Activated naive CD8-positive, alpha-beta T cell treated with anti-CD3 and anti-CD28 coated beads, Interleukin-2, amount 10 ng/mL, durations not matched to agents 7 days and 5 days (primary cell): ENCODE measurements at places on chromosomes 1 and 21. TPM values are rescaled to one million over a fixed set of nuclear protein-coding genes. Genes with fewer than 3 reads are reported as not detected.

The DRAXIN gene
- 3.5 TPM for total RNA-seq

The FNDC7 gene
- total RNA-seq = not detected

The RAB25 gene
- total RNA-seq = 0.86 TPM

The OLIG1 gene
- not detected for total RNA-seq

The SLC25A34 gene
- 1.6 TPM for total RNA-seq

The KCNA3 gene
- total RNA-seq = 68.4 TPM

DNA sequence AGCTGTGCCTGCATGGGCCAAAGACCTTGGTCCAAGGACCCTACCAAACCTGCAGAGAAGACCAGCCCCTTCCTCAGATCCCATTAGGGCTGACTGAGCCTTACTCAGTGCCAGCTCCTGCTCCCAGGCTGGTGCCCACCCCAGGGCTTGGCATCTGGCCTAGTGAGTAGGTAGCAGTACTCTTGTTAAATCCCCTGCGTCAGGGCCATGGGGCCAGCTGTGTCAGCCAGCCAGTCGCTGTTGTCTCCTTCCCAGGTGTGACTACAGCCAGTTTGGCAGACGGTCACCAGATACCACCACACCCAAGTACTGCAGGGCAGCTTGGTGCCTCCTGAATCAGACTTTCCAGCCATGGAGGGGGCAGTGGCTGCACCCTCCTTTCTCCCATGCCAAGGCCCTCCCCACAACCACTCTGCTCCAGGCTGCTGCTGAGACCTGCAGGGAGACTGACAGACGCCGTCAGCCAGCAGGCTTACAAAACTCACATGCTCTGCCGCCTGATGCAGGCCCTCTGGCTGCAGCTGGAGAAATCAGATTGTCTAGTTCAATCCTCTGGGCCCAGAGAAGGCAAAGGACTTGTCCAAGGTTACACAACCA is 3.0 kb downstream of the TENT5B start:
- peaks cover 7% of the 10 kb centered on the region for H3K4me1 ChIP-seq
- DNase-seq = no peak
- H3K27me3 ChIP-seq = peaks cover 38% of the 10 kb centered on the region
- H3K4me3 ChIP-seq = no peak overlapping the region
- H3K36me3 ChIP-seq = no peaks in the 10 kb centered on the region
- H3K27ac ChIP-seq = no peak overlapping the region

GRCh38 chr1:20237646-20238045 is 51.3 kb upstream of the PLA2G2C start:
- H3K36me3 ChIP-seq = no peaks in the 10 kb centered on the region
- H3K4me3 ChIP-seq = no peak overlapping the region
- DNase-seq = no peak
- peaks cover 56% of the 10 kb centered on the region for H3K27me3 ChIP-seq
- H3K4me1 ChIP-seq = no peaks in the 10 kb centered on the region

GRCh38 chr1:235659186-235659771 is 9.7 kb upstream of the GNG4 start:
- no peak overlapping the region for H3K4me3 ChIP-seq
- H3K27ac ChIP-seq = no peak overlapping the region

DNA sequence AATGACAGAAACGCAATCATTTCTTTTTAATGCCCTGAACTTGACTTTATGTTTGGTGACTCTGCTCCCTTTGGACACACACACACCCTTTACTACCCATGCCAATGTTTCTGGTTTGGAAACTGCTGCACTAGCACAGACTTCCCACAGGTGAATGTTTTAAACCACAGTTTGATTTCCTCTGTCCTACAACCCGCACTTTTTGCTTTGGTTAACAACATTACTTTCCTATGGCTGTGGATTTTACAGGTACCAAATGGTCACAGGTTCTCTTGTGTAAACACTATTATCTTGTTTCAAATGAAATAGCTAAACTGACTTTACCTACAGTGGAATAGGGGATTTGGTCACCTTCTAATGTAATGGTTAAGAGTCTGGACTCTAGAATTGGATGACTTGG is 51.5 kb upstream of the ZNF644 start:
- no peak overlapping the region for H3K27ac ChIP-seq
- no peaks in the 10 kb centered on the region for H3K4me1 ChIP-seq
- H3K27me3 ChIP-seq = no peaks in the 10 kb centered on the region
- no peak overlapping the region for H3K4me3 ChIP-seq
- no peak for DNase-seq
- no peaks in the 10 kb centered on the region for H3K36me3 ChIP-seq

- no peaks in the 10 kb centered on the region for H3K27me3 ChIP-seq
- no peak overlapping the region for H3K4me3 ChIP-seq
- H3K27ac ChIP-seq = peak overlapping the region; percentile 46
- no peak for DNase-seq
- H3K4me1 ChIP-seq = peaks cover 2% of the 10 kb centered on the region
Measured at GRCh38 chr1:119917304-119918055, 21.2 kb upstream of the ADAM30 start.

DNA sequence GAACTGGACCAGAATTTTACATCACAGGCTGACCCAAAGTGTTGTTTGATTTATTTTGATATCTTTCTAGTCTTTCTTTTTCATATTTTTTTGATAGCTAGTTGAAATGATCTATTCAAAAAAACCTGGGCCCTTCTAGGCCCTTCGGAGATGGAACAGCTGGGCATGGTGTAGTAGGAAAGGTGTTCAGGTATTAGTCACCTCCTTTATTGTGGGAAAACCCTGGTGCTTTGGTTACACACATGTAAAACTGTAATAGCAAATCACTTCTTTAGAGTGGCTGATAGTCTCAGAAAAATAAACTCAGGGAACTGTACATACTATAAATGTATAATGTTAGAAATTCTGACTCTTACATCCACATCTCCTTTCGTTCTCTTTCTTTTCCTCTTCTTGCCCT is 234.5 kb downstream of the PLA2G4A start:
- no peaks in the 10 kb centered on the region for H3K4me1 ChIP-seq
- H3K36me3 ChIP-seq = no peaks in the 10 kb centered on the region
- no peak overlapping the region for H3K27ac ChIP-seq
- no peak overlapping the region for H3K4me3 ChIP-seq
- H3K27me3 ChIP-seq = no peaks in the 10 kb centered on the region

- no peak overlapping the region for H3K4me3 ChIP-seq
- H3K27ac ChIP-seq = no peak overlapping the region
- DNase-seq = no peak
Measured at GRCh38 chr1:225361176-225361575, 66.7 kb downstream of the LBR start.

DNA sequence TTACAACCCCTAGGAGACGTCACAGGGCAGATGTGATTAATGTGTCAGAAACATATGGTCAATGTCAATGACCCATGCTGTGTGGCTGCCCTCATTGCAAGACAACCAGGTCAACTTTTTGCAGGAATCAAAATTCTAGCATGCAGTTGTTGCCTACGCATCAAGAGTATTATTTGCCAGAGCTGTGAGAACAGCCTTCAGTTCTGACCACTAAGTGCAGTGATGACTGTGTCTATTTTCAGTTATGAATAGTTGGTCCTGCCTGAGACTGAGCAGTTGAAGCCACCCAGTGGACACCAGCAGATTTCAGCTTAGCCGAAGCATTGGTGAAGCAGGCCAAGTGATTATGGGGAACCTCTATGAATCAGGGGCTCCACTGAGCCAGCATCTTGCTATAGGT is 47.3 kb downstream of the LYPLAL1 start:
- no peak overlapping the region for H3K4me3 ChIP-seq
- no peaks in the 10 kb centered on the region for H3K4me1 ChIP-seq
- no peaks in the 10 kb centered on the region for H3K27me3 ChIP-seq

DNA sequence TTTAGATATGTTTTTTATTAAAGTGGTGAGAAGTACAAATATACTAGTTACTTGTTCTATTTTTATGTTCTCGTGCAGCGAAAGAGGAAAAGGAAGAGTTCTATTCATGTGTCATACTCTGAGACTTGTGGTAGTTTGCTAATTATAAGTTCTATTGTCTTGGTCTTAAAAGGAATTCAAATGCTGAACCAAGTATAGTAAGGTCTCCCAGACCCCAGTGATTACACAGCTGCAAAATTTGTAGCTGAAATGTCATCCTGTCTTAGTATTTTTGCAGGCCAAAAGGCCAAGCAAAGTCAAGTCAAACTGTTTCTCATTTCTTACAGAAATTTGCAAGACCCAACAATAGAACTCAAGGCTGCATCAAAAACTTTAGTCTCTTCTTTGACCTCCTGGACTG is 268.7 kb downstream of the CHRM3 start:
- no peaks in the 10 kb centered on the region for H3K4me1 ChIP-seq
- H3K27ac ChIP-seq = no peak overlapping the region
- no peaks in the 10 kb centered on the region for H3K36me3 ChIP-seq
- H3K4me3 ChIP-seq = no peak overlapping the region

DNA sequence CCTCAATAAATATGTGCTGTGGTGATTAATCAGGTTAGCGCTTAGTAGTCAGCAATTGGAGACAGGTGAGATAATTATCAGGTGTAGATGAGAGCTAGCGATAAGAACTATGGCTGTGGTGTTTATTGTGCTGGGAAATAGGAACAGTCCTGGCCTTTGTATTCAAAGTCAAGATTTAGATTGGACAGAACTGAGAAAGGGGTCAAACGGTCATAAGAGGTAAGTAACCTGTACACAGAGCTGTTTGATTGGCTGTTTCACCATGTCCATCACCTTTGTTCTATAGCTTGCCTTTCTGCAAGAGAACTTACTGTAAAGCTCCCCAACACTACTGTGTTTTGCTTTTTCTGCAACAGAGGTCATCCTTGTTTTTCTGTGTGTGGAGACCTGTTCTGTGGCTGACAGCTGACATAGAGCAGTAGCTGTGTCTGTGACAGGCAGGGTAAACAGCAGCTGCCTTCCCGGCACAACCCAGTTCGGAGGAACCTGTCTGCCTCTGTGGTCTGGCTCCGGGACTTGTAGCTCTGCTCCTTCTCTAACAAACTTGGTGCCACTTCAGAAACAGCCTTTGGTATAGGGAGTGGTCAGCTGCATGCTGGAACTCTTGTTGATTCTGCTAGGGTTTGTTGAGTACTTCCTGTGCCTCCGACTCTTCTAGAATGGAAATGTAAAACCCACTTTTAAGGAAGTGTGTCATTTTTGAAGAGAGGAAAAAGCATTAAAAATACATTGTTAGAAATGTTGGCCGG is 21.1 kb upstream of the CDC42 start:
- H3K27me3 ChIP-seq = no peaks in the 10 kb centered on the region
- H3K27ac ChIP-seq = peak overlapping the region; percentile 83
- peak overlapping the region; percentile 60 for H3K4me3 ChIP-seq
- DNase-seq = no peak

DNA sequence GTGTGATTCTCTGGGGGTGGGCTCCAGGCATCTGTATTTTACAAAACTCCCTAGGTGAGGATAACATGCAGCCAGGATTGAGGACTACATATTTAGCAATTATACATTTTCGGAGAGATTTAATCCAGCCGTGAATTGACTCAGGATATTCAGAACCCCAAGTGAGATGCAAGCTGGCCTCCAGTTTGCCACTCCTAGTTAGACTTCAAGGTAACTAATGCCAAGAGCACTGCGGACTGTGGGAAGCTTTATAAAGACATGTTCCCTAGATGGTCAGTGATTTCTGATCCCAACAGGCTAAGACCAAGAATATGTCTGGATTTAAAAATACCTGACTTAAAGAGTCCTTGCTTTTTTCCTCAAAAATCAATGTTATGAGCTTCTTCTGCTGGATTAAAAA is 308.5 kb downstream of the NTNG1 start:
- no peak overlapping the region for H3K27ac ChIP-seq
- no peak for DNase-seq
- no peaks in the 10 kb centered on the region for H3K36me3 ChIP-seq
- no peak overlapping the region for H3K4me3 ChIP-seq
- H3K4me1 ChIP-seq = no peaks in the 10 kb centered on the region

- H3K4me3 ChIP-seq = no peak overlapping the region
- peak; percentile 76 for DNase-seq
- H3K4me1 ChIP-seq = peaks cover 4% of the 10 kb centered on the region
- peaks cover 66% of the 10 kb centered on the region for H3K27me3 ChIP-seq
- H3K36me3 ChIP-seq = no peaks in the 10 kb centered on the region
Measured at GRCh38 chr1:231162297-231162969, 575 bp downstream of the TRIM67 start.

- no peak overlapping the region for H3K4me3 ChIP-seq
- no peak overlapping the region for H3K27ac ChIP-seq
- no peaks in the 10 kb centered on the region for H3K36me3 ChIP-seq
- H3K4me1 ChIP-seq = no peaks in the 10 kb centered on the region
- peaks cover 10% of the 10 kb centered on the region for H3K27me3 ChIP-seq
- DNase-seq = no peak
Measured at GRCh38 chr1:76993036-76993435, 125.8 kb downstream of the ST6GALNAC5 start.
